Activated naive CD4-positive, alpha-beta T cell treated with anti-CD3 and anti-CD28 coated beads, Interleukin-2, amount 10 ng/mL, durations not matched to agents 7 days and 5 days (primary cell): ENCODE measurements at places on chromosomes 3 and 15.

DNA sequence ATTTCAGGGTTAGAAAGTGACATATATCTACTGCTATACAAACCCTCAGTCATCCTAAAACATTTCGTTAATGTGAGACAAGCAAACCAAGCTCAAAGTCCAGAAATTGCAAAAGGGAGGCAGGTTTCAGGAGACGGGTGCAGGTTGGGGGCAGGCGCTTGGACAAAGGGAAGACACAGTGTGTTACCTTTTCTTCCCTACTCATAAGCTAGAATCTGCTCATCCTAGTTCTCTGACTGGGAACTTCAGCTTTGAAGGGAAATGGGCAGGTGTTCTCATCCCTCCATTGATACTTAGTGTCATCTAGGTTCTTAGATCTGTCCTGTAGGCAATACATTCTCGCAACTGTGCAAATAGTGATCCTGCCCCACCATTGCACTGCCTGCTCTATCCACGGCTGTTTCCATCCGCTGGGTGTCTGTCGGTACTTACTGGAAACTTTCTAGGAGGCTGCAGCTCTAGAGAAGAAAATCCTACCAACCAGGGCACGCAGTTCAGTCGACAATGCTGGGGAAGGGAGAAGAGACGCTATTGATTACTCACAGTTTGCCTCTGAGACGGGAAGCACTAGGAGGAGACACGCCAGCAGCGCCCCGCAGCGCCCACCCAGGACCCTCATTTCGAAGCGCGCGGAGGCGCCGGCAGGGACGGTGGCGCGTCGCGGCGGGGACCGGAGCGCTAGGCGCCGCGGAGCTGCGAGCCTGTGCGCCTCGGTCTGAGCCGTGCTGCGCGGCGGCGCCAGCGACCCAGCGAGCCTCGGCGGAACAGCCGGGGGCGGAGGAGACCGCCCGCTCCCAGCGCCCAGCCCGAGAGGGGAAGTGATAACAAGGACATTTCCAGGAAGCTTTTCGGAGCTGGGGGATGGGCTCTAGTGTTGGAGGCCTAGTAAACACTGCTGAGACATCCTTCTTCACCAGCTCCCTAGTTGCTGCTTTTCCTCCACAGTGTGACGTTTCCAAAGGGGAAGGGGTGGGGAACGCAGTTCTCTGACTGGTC, at the start of gene PROS1:
Gene PROS1, minus strand, starts transcription at position 766 of the 996 bp plus-strand sequence. Its CDS starts 147 bp downstream, at position 619.
- DNase-seq = peak; percentile 61

GRCh38 chr3:185457376-185457775, 41.5 kb downstream of the TMEM41A start:
- no peak for DNase-seq

- no peak for DNase-seq
Observed at GRCh38 chr3:124570232-124570631, 160.0 kb upstream of the UMPS start.

DNA sequence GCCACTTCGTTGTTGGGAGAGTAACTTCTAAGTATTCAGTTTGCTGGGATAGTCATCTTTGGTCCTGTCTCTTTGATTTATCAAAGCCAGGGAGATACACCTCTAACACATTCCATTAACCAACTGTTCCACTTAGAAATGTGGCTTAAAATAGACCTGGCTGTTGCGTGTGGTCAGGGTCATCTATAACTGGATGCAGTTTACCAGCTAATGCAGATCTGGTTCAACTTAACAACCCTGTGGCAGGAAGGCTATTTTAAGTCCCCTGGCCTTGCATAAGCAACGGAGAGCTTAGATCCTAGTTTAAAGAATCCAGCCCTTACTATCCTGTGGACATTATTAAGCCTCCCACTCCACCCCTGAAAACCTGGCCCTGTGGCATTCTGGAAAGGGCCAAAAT, 28.1 kb upstream of the CAPN3 start:
- no peak for DNase-seq

DNA sequence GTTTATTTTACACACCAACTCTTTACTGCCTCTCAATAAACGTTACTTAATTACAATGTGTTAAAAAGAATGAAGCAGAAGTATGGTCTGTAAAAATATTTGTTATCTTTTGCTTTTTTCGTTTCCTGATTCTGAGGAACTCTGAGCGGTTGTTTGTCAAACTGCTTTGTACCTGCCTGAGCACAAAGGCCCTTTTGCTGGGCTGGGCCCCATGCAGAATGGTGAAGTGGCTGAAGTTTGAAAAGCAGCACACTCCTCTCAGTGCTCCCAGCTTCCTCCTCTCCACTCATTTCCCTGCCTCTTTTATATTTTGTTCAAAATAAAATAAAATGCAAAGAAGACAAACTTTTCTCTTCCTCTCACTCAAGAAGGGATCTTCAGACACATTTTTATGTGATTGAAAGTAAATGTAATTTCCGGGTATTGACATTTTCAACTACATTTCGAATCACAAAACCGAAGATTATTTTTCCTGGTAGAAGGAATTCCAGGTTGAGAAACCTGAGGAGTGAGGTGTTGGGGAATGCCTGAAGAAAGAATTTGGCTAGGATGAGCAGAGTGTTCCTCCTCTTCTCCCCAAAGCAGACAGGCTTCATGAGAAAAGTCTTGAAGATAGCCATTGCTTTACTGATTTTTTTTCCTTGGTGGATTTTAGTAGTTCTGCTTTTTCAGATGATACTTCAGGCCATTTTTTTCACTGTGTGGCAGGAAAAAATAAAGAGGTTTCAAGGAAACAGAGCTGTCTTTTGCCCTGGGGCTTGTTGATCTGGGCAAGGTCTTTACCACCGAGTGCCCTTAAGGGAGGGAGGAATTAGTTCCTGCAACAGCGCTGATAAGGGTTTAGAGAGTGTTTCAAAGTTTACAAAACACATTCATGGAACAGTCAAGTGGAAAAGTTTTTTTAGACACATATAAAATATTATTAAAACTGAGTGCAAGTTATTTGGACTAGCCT, 229.8 kb downstream of the NFKBIZ start:
- DNase-seq = peak; percentile 46

DNA sequence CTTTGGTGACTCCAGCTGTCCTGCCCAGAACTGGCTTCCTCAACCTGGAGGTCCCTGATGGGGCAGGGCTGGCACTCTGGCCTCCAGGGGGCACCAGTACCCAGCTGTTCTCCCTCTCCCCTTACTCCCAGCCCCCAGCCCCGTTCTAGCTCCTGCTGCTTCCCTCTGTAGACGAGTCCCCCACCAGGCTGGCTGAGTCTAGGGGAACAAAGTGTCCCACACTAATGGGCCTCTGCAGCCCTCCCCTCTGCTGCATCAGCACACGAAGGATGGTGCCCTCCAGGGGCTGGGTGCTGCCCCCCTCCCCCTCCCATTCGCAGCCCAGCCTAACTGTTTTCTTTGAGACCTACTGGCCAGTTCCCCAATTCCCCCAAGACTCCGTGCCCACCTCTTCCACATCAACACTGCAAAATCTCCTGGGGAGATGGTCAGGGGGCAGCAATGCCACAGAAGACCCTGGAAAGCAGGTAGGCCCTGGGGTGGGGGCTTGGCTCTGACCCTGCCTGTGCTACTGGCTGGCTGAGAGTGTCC, 4.2 kb downstream of the RHCG start:
- DNase-seq = no peak

DNA sequence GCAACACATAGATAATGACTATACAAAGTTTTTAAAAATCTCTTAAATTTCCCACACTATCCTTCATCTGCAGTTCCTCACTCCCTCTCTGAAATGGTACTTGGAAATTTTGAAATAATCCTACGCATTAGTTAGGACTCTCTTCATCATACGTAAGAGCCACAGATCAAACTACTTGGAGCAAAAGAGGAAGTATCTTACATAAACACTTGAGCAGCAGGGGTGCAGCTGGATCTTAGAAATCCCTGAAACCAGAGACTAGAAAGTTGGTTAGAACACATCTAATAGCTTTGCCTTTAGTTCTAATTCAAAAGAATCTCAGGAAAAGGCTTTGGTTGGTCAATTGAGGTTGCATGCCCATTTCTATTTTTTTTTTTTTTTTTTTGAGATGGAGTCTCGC, 38.8 kb upstream of the ZNF445 start:
- no peak for DNase-seq

GRCh38 chr3:138445236-138445635, 10.8 kb downstream of the ESYT3 start:
- DNase-seq = no peak

DNA sequence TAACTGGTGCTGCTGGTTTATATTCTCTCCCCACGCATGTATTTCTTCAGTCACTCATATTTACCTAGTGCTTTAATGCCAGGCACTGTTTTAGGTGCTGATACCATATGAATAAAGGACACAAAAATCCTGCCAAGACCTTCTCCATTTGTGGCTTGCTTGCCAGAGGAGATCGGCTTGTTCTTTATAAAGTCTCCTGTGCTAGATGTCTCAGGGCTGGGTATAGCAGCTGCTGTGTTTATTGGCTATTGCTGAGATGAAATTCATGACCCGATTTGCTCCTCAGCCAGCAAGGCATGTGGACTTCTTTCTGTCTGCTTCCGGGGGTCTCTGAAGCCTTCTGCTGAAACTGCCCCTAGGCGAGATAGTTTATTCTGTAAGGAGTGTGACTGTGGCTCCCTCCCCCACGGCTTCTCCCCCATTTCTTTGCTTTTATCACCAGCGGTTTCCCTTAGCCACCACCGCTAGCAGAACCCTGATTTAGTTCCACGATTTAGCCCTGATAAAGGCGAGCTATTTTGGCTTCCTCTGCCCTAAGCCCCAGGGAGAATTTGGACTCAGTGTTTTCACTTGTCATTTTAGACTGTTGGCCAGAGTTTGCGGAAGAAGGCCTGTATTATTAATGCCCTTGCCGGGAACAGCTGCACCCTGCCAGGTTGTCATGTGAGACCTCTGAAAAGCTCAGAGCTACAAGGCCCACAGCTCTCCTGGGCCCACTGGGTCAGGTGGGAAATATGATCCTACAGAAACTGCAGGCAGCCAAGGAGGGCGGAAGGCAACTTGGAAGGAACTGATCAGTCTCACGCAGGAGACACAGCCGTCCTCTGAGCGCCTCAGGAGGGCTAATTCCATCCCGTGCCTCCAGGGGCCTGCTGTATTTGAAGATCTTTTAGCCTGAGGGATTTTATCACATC, 46.8 kb downstream of the ST6GAL1 start:
- DNase-seq = no peak

GRCh38 chr3:32498992-32499391, 3.7 kb downstream of the CMTM6 start:
- DNase-seq = no peak

DNA sequence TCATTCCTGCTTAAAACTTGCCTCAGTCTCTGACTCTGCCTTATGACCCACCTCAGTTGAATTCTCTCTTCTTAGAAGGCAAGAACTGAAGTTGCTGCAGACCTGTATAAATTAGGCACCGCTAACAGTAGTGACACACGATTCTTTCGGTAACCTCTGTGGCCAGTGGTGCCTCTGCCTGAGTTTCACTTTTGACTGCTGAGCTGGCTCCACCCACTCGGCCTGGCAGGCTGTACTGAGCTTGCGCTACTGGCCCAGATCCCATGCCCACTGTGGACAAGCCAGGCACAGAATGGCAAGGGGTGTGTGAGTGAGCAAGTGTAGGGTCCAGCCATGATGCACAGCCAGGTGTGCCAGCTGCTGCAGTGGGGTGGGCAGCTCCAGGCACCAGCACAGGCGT, 19.1 kb upstream of the EIF1B start:
- no peak for DNase-seq

GRCh38 chr3:148400754-148401153, 296.9 kb upstream of the AGTR1 start:
- no peak for DNase-seq

GRCh38 chr3:67610458-67610857, 44.0 kb downstream of the SUCLG2 start:
- DNase-seq = no peak

GRCh38 chr3:44132061-44132460, 109.6 kb upstream of the TOPAZ1 start:
- DNase-seq = no peak

- no peak for DNase-seq
Observed at GRCh38 chr3:17672506-17672905, 69.9 kb downstream of the TBC1D5 start.

DNA sequence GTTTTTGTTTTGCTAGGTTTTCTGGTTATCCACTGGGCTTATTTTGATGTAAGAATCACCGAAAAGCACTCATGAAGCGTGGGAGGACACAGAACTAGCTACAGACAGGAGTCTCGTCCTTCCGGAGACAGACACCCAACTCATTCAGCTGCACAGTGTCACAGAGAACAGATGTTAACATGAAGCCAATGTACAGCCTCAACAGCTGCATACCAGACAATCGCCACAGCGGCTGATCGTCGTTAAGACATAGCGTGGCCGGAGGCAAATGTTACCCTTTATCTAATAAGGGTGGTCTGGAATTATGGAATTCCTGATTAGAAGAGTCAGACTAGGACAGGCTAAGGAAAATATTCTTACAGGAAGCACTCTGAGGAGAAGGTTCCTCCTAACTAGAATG, 1.1 kb upstream of the PYGO1 start:
- no peak for DNase-seq

DNA sequence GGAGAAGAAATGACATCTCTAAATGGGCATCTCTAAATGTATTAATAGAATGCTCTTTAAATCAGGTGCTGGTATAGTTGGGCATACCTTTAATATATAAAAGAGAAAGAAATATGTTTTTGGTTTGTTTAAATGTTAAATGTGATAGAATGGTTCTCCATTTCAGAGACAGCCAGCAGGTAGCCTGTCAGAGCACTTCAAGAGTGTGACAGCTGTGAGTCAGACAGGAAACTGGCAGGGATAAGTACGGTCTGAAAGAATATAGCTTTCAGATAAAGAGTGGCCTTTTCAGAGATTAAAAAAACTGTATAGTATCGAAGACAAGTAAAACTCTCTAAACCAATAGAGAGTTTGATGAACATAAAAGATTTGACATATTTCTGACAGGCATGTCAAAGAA, 654.1 kb downstream of the IGSF11 start:
- no peak for DNase-seq

- DNase-seq = no peak
Observed at GRCh38 chr3:187518616-187519015, 150.4 kb downstream of the RTP4 start.

- no peak for DNase-seq
Observed at GRCh38 chr3:142224482-142225072, 808 bp downstream of the GK5 start.

- DNase-seq = no peak
Observed at GRCh38 chr3:8885536-8886316, 77.5 kb downstream of the RAD18 start.

DNA sequence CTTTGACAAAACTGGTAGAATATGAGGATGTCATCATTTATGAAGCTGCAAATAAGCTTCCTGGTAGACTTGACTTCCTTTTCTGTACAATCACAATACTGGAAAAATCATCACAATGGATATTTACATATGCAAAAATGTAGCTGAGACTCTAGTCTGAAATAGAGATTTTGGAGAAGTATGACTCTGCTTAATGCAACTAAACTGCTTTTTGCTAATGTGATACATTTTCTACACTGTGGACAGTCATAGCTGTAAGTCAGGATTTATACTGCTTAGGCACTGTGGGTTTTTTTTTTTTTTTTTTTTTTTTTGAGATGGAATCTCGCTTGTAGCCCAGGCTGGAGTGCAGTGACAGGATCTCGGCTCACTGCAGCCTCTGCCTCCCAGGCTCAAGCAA, 34.5 kb upstream of the ST3GAL6 start:
- no peak for DNase-seq

- DNase-seq = no peak
Observed at GRCh38 chr3:5754602-5755001, 567.1 kb downstream of the EDEM1 start.

- DNase-seq = no peak
Observed at GRCh38 chr3:17664923-17665322, 77.5 kb downstream of the TBC1D5 start.
